Mucosa of gallbladder (tissue), 1 donor: ENCODE measurements at places on chromosomes 3 and 15.

DNA sequence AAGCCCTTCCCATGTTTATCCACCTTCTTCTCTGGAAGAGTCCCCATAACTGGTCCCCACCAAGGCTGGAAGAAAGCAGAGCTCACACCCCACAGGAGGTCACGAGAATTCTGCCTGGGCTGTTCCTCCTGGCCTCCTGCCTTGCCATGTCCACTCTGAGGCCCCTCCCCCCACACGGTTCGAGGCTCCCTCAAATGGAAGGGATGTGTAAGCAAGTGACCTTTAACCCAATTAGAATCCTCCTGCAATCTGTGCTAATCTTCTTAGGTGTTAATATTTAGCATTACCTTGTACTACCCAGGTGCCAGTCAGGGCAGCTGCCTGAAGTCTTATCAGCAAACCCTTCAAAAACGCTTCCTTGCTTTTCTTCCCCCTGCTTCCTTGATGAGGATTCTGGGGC lies 32.4 kb upstream of the DYNC1LI1 start:
- no peak for DNase-seq

GRCh38 chr3:82293867-82294266 lies 532.4 kb upstream of the GBE1 start:
- no peak for DNase-seq

- DNase-seq = no peak
Measured at GRCh38 chr3:105759442-105760078, 109.3 kb downstream of the CBLB start.

- DNase-seq = no peak
Measured at GRCh38 chr3:2898591-2899353, 211.4 kb downstream of the IL5RA start.

- no peak for DNase-seq
Measured at GRCh38 chr3:17546500-17547255, 195.8 kb downstream of the TBC1D5 start.

DNA sequence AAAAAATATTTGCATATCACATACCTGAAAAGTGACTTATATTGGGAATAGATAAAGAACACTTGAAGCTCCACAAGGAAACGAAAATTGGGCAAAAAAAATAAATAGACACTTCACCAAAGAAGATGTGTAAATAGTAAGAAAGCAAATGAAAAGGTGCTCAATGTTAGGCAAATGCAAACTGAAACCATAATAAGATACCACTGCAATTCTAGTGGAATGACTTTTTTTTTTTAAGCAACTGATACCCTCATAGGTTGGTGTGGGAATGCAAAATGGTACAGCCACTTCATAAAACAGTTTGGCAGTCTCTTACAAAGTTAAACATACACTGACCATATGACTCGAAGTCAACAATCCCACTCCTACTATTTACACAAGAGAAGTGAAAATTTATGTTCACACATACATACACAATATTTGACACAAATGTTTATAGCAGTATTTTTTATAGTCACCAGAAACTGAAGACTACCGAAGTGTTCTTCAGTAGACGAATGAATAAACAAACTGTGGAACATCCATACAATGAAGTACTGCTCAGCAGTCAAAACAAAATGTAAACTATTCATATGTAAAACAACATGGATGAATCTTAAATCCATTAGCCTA lies 176.3 kb downstream of the ZMAT3 start:
- DNase-seq = no peak

DNA sequence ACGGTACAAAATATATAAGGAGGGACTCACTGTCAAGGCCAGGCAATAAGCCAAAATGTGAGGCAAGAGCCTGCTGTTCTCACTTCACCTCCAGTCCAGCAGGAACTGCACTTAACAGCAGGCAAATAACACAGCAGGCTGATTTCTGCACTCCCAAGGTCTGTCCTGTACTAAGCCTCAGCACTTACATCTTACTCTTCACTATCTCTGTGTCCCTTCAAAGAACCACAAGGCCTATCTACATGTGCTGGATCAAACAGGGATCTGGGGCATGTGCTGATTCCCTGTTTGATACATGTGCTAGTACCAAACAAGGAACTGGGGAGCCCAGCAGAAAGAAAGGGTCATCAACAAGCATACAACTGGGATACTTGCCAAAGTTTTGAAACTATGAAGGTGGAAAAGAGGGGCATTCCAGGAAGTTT lies 22.2 kb downstream of the UACA start:
- DNase-seq = peak; percentile 67

DNA sequence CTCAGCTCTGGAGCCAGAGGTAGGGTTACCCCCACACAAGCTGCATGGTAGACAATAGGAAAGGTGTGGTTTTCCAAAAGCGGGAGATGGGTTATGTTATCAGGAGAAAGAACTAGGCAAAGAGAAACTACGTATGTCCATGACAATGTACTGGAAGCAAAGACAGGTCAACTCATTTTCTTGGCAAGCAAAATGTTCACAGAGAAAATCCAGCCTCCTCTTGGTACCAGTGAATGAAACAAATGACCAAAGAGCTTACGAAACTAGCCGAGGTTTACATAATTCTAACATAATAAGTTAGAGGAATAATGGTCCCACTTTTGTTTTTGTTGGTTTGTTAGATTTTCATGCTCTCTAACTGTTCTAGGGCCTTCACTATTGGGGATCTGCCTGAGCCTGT lies 338.1 kb upstream of the TGFBR2 start:
- DNase-seq = no peak

- DNase-seq = no peak
Measured at GRCh38 chr3:45496555-45496954, 98.0 kb upstream of the LIMD1 start.

- no peak for DNase-seq
Measured at GRCh38 chr3:14946236-14946635, 1.1 kb upstream of the NR2C2 start.

- no peak for DNase-seq
Measured at GRCh38 chr15:90583471-90584252, 53.9 kb downstream of the CRTC3 start.

DNA sequence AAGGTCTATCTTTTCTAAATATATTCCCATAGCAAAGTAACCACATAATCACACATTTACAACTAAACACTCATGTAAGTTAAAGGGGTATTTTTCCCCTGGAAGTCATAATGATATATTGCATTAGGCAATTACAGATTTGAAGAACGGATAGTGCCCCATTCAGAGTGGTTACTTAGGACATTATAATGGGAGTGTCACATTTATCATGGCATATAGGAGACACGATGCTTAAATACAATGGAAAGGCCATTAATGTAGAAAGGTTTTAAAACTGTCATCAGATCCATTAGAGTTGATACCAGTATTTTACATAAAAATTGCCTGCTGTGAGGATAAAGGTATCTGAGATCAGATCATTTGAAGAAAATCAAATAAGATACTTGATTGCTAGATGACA lies 582.0 kb upstream of the SEMA6D start:
- no peak for DNase-seq

GRCh38 chr3:111080413-111080812 lies 8.8 kb downstream of the NECTIN3 start:
- DNase-seq = no peak

DNA sequence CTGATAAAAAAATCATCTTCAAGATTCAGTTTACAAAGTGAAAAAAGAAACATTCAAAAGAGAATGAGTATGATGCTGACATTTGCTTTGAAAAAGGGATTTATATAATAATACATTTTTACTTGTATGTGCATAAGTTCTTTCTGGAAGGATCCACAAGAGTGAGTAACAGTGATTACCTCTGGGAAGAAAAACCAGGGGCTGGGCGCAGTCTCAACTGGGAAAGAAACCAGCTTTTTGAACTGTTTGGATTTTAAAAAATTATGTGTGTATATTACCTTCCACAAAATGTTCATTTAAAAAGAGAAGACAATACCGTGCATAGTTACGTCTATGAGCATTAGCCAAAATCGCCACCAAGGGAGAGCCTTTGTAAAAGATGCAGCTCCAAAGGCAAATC lies 1.3 kb downstream of the CLEC3B start:
- no peak for DNase-seq

DNA sequence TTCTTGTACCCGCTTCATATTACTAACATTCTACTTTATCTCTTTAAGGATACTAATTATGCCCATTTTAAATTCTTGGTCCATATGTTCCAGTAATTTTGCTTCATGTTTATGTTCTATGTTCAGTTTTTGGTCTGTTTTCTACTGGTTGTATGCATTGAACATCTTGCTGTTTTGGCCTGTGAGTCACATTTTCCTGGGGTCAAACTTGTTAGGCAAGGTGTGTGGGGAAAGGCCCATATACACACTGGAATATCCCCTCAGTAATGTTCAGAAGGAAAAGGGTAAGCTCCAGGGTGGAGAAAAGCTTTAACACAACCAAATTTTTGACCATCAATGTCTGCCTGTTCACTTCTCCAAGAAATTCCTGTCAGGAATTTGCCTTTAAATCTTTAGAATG lies 337.7 kb downstream of the SLC9A9 start:
- no peak for DNase-seq

- DNase-seq = no peak
Measured at GRCh38 chr3:95508124-95508523, 1306.3 kb upstream of the EPHA6 start.

GRCh38 chr15:62856466-62857246 lies 185.9 kb upstream of the TPM1 start:
- no peak for DNase-seq

GRCh38 chr15:94674296-94674695 lies 442.9 kb downstream of the MCTP2 start:
- DNase-seq = no peak

GRCh38 chr15:44489464-44489863 lies 47.5 kb upstream of the EIF3J start:
- DNase-seq = no peak

DNA sequence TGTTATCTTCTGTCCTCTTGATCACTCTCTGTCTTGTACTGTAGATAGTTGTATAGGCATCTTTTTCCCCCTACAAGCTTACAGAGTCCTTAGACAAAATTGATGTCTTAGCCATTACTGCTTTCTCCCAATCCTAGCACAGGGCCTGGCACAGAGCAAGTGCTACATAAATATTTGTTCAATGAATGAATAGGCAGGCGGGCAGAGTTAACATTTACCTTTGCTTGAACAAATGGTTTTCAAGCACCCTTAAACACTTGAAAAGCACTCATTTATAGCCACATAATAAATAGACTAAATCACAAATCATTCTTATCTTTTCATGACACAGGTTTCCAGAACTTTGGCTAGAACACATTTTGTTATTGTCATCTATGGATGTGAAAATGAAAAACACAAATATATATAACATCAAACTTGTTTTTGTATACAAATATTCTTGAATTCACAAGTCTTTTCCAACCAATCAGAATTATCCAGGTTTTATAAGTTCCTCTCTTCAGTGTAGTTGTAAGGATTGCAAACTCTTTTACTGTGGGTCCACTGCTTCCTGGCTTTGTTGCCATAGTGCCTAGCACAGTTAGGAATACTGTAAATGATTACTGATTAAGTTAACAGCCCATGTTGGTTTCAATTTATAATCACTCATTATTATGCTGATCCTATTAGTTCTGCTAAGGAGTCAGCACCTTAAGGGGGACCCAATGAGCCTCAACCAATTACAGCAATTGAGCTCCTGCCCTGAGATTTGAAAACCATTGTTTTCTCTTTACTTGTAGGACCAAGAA lies 61.9 kb downstream of the ISL2 start:
- no peak for DNase-seq

DNA sequence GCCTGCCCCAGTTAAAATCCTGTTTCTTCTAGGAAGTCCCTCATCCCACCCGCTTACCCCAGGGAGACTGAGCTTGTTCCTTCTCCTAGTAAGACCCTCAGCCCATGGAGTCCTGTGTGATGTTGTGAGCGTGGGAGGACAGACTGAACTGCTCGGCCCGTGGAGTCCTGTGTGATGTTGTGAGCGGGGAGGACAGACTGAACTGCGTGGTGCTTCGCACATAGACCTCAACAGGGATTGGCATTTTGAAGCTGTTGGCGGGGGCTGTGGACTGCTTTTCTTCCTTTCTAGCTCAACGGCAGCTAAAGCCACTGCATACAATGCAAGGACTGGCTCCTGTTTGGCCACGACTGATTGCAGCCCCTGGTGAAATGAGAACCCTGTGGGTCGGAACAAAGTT lies 1.6 kb upstream of the SPTBN5 start:
- DNase-seq = no peak

DNA sequence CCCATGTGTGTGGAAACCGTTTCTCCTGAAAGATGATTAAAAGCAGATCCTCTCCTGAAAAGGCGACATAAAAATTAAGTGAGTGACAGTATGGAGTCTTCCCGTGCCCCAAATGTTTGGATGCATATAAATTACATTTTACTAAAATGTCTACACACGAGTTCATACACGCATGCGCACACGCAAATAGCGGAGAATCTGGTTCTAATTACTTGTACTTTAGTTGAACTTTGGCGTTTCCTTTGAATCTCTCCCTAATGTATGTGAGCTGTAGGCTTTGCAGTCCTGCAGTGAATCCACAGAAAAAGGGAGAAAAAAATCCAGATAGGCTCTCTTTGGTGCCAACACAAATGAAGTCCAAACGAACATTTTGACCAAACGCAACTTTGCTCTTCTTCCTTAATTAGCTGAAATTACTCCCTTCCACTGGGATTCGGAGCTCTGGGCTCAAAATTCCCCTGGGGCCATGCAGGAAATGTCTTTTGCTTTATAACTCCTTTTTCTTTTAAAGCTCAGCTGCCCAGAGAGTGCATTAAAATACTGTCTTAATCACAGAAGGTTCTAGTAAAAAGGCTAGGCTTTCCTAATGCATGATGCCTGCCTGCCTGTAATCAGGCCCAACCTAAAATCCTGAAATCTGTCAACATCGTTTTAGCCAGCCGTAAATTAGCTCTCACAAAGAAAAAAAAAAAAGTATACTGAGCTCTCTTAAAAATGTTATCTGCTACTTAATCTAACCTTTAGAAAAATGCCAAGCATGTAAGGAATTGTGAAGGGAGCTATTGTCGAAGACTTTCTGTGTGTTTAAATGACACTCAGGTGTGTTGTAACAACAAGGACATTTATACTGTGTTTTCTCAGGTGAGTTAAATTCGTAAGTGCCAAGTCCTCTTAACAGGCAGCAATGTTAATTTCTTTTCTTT lies 26.2 kb downstream of the RARB start:
- no peak for DNase-seq

- DNase-seq = no peak
Measured at GRCh38 chr15:85154061-85154460, 172.4 kb downstream of the PDE8A start.

DNA sequence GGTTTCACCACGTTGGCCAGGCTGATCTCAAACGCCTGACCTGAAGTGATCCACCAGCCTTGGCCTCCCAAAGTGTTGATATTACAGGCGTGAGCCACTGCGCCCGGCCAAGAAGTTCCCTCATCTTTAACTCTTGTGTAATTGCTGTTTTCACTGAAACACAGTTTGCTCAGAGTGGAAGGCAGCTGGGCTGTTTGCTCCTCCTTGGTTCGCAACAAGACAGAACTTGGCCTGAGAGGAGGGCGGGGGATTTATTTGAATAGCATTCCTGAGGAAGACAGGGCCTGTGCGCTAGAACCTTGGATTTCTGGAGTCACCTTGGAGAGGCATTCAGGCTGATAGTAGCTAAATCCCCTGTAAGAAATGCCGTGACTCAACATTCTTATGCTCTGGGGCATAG lies 226.7 kb upstream of the MCTP2 start:
- no peak for DNase-seq
